Renal cortex interstitium (tissue), 15 donors: ENCODE measurements at places on chromosomes 12 and 14.
A peak's percentile ranks its signal among the peaks of the same experiment; 100 is the strongest.

DNA sequence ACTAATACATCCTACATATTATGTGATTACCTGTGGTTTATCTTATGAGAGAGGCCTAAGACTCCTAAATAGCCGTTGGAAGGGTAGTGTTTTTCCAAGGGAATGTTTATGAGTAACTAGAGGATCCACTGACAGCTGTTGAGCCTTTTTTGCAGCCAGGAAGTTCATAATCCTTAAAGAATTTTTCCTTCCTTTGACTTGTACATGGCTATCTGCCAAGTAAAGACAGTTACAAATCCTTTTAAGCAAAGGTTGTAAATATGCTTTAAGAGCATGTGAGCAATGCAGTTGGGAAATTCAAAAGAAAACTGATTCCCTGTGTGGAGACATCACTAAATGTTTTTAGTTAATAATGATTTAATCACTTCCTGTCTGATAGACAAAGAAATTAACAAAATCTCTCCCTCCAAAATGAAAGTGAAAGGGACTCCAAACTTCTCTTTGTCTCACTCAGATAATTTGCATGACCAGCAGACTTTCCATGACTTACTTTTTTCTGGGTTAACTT, 333.8 kb downstream of the PDZRN4 start:
- peak; percentile 19 for DNase-seq

GRCh38 chr12:44127966-44128710, 292.3 kb downstream of the TMEM117 start:
- no peak for DNase-seq

- DNase-seq: no peak
These were observed 12.5 kb upstream of the MAP3K9 start for GRCh38 chr14:70821584-70822529.

GRCh38 chr12:97368462-97369163, 94.0 kb upstream of the RMST start:
- DNase-seq: no peak

GRCh38 chr14:30064454-30064853, 136.8 kb upstream of the PRKD1 start:
- DNase-seq: no peak

- DNase-seq: no peak
These were observed 20.6 kb downstream of the CCDC92 start for GRCh38 chr12:123952037-123952436.

DNA sequence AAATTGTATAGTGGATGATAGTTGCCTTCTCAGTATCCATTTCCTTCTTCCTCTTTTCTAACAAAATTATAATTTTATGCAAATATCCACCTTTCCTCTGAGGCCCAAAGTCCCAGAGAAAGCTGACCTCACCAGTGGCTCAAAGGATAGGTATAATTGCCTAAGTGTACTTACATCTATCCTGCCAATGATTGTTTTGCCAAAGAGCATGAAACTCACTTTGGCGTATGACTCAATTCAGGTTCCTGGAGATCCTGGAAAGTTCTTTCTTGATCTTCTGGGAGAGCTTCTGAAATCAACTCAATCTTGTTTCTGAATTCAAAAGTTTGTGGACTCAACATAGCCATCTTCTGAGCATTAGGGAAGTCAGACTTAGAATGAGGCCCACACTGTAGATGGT, 10.5 kb upstream of the RBM25 start:
- no peak for DNase-seq

GRCh38 chr14:51454351-51454750, 197.4 kb upstream of the FRMD6 start:
- no peak for DNase-seq

GRCh38 chr12:76346236-76346635, 2.0 kb downstream of the BBS10 start:
- no peak for DNase-seq

- DNase-seq: no peak
These were observed 361.7 kb downstream of the SNAPC1 start for GRCh38 chr14:62123961-62124360.

GRCh38 chr14:99267837-99268781, 3.9 kb downstream of the BCL11B start:
- no peak for DNase-seq

GRCh38 chr12:52062167-52063081, 7.4 kb upstream of the ATG101 start:
- no peak for DNase-seq

DNA sequence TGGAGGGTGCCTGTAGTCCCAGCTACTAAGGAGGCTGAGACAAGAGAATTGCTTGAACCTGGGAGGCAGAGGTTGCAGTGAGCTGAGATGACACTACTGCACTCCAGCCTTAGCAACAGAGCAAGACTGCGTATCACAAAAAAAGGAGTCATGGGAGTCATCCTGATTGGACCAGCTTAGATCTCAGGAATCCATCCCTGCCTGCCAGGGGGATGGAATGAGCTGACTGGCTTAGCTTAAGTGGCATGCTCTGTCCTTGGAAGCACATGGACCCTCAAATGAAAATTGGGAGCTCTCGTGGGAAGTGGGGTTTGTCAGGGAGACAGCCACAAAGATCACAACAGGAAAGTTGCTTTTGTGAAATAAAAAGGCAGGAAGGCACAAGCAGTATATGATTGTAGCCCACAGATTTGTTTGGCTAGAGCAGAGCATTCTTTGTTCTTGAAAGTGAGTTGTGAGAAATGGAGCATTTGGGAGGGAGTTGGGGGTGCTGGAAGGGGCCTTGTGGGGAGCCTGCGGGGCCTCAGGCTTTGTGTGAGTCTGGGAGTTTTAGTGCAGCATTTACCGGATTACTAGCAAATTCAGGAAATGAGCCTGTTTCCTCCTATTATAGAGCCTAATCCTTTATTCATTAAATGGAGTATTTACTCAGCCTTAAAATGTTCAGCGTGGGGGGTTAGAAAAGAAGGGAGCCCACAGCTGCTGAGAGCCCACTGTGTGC, 30.7 kb downstream of the DGLUCY start:
- no peak for DNase-seq

DNA sequence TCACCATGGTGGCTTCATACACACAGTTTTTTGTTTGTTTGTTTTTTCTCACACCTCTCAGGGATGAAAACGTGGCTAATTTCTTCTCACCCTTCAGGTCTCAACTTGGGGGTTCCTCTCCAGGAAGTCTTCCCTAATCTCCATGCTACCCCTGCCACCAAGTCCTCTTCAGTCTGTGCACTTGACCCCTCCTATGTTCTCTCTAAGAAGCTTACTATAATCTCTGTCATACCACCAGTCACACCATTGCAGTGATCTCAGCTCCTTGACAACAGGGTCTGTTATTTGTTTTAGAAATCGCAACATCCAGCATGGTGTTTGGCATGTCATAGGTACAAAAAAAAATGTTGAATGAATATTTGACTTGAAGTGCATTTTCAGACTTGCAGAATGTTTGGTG, 83.4 kb downstream of the PRORP start:
- DNase-seq: no peak

- DNase-seq: no peak
These were observed 42.4 kb upstream of the IGF1 start for GRCh38 chr12:102522768-102523167.

GRCh38 chr12:75939016-75939642, 92.4 kb downstream of the PHLDA1 start:
- DNase-seq: no peak

- DNase-seq: no peak
These were observed 13.3 kb upstream of the RGS6 start for GRCh38 chr14:71918955-71919354.

- DNase-seq: no peak
These were observed 586.6 kb upstream of the NOVA1 start for GRCh38 chr14:27184427-27184826.

DNA sequence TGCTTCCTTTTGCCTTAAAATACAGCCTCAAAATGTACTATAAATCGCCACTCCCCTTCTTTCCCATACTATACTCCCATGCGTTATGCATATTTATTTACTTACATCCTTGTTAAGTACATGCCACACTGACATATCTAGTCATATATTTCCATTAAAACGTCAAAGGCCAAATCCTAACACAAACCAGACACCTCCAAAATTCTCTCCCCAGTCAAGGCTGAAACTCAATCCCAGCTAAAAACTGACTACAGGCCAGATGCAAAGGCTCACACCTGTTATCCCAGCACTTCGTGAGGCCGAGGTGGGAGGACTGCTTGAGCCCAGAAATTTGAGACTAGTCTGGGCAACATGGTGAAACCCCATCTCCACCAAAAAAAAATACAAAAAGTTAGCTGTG, 5.7 kb upstream of the CAND1 start:
- DNase-seq: peak; percentile 3

DNA sequence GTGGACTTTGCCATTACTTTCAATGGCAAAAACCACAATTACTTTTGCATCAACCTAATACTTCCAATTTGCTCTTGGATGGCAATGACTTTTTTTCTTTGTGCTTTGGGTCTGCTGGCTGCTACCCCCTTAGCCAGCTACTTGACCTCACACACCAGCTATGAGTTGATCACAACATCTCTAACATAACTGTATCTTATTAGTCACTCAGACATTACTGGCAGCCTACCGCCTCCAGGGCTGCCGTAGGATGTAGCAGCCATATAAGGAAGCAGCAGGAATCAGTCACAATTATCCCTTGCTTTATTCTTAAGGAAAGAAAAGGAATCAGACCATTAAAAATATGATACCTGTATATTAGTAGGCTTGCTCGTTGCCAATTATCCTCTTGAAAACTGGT, 260.5 kb downstream of the ADAMTS20 start:
- DNase-seq: no peak

DNA sequence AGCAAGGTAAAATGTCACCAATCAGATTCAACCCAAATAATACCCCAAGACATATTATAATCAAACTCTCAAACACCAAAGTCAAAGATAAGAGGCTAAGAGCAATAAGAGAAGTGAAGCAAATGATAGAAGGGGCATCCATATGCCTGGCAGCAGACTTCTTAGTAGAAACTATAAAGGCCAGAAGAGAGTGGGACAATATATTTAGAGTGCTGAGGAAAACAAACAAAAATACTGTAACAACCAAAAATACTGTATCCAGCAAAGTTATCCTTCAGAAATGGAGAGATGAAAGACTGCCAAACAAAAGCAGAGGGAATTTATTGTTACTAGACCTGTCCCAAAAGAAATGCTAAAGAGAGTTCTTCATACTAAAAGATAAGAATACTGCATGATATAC, 25.8 kb downstream of the COX16 start:
- no peak for DNase-seq

GRCh38 chr12:109693653-109694600, 19.7 kb upstream of the FAM222A start:
- DNase-seq: no peak

DNA sequence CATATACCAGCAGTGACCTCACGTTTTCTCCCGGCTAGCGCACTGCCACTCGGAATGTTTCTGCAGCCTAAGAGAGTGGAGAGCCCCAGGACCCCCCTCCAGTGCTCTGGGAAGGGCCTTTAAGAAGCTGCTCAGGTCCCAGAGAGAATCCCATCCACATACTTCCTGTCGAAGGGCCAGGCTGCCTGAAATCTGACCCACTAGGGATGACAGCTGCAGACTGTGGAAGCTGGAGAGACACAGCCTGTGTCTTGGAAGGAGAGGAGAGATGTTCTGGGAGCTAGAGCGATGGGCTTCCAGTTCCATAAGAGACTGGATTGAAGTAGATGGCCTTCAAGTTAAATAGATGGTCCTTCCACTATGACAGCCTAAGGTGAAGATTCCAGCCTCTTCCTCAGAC, 54.4 kb downstream of the IQSEC3 start:
- no peak for DNase-seq

DNA sequence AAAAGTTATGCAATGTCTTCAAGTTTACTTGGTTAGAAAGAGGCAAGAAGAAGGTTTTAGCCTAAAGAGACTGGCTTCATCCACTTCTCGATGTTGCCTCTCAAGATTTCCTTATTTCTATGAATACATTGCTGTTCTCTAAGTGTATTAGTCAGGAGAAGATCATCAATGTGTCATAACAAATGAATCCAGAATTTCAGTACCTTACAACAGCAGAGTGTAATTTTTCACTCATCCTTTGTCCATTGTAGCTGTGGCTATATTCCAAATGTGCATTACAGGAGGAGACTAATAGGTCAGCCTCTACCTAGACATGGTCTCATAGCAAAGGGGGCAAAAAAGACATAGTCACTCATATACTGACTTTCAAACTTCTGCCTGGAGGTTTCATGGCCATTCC, 579.1 kb downstream of the PRKD1 start:
- no peak for DNase-seq

DNA sequence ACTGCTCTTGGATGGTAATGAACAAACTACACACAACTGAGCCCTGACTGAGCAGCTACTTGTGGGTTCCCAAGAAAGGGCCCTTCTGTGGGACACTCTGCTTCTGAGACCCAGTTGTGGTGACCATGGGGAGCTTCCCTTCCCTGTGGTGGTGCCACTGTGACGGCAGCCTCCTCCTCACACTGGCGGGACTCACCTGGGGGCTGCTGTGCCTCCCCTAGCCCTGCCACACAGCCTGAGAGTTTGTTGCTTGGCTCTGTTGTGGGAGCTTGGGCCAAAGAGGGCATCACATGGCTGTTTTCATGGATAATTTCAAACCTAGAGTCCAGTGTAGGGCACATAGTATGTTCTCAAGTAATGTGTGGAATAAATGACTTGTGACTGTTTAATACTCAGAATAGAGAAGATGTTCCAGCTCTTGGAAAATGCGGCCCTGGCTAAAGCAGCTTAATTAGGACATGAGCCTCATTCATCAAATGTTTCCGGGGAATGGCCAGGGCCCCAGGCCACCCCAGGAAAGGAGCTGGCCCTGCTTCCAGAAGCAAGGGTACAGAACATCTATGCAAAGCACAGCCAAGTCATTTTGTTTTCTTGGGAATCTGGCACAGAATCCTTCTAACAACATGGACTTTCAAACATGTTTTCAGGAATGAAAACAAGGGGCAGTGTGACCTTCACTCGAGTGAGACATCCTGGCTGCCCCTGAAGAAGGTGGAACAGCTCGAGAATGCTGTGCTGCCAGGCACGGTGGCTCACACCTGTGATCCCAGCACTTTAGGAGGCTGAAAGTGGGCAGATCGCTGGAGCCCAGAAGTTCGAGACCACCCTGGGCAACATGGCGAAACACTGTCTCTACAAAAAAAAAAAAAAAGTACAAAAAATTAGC, 21.2 kb downstream of the ZFYVE21 start:
- DNase-seq: no peak

DNA sequence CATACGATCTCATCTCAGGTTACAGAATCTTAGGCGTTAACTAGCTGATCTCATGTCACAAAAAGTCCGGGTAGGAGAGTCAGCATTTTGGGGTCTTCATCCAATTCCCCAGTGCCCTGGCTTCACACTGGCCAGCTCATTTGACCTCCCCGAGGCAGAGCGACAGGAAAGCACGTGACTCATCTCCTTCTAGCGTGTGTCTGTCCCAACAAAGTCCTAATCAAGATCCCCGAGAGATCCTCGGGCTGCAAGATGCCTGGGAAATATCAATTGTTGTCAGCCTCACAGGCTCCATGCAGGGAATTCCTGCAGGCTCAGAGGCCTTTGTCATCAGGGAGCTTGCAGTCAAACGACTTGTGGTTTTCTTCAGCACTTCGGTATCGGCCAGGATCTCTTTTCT, 57.5 kb downstream of the ZNF664 start:
- DNase-seq: no peak

GRCh38 chr12:53131844-53132243, 28.6 kb downstream of the SOAT2 start:
- no peak for DNase-seq
